ENCODE measurements at places on chromosomes 1 and 21.
A peak's percentile ranks its signal among the peaks of the same experiment; 100 is the strongest.

DNA sequence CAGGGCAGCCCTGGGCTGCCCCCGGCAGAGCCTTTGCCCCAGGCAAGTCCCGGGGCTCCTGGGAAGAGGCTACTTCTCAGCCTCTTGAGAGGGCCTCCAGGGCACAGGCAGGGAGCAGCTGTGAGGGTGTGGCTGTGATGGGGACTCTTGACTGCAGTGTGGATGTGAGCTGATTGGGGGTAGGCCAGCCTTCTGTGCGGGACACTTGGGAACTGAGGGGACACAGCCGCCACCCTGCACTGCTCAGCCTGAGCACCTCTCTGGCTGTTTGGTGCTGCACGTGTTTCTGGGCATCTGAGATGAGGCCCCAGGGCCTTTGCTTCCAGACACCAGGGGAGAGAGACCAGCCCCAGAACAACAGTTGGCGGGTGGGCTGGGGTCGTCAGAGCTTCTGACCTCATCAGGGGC is 62.1 kb downstream of the SKI start:
- no peak for DNase-seq

GRCh38 chr1:56032096-56032676 is 547.2 kb downstream of the PLPP3 start:
- no peak for DNase-seq

DNA sequence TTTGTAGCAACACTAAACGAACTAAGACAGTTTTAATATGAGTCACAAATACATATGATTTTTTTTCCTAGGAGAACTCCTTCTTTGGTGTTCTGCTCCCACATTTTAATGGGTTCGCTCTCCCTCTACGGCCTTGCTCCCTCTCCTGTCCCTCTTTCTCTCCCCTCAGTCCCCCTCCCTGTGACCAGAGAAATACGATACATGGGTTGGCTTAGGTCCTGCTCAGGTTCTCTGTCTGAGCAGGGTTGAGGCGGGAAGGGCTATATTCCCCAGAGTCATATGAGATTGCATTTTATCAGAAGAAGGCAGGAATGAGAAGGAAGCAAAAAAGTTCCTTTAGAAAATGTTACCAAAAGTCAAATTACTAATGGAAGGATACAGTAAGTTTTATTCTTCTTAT is 44.6 kb downstream of the UBE2U start:
- DNase-seq: no peak

DNA sequence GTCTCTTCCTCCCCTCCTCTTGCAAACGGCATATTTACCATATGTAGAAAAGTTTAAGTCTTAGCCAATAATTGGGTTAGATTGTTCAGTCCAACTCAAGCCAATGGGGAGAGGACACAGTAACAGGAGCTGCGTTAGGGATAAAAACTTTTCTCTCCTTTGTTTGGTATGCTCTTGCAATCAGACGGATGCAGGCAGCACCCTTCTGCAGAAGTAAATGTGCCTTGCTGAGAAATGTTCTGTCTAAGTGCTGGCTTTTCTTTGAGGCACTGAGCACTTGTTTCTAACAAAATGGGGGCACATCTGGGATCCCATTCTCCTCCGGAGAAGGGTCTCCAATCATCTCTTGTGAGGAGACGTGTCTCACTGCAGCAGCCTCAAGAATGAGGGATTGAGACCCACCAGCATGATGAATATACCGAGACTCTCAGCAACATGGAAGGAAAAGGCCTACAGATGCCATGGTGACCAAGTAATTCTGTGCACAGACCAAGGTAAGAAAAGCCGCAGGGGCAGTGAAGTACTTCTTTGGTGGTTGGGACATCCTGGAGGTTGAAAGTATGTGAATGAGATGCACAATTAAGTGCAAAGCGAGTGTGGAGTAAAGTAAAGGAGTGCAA is 20.7 kb upstream of the GNG4 start:
- no peak for DNase-seq

- DNase-seq: no peak
Observed at GRCh38 chr1:177283380-177283779, 112.6 kb downstream of the BRINP2 start.

GRCh38 chr1:205514211-205515142 is 10.0 kb downstream of the CDK18 start:
- no peak for DNase-seq

DNA sequence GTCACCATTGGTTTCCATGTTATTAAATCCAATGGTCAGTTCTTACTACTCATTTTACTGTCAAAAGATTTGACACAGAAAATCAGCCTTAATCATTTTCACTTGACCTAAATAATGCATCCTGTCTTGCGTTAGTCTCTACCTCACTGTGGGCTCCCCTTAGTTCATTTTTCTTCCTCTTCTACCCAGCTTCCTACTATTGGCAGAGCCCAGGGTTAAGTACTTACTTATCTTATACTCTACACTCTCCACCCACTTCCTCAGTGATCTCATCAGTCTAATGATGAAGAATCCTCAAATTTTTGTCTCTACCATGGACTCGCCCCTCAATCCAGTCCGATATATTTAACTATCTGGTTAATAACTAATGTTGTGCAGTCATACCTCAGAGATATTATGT is 735.9 kb downstream of the KCNT2 start:
- DNase-seq: no peak

DNA sequence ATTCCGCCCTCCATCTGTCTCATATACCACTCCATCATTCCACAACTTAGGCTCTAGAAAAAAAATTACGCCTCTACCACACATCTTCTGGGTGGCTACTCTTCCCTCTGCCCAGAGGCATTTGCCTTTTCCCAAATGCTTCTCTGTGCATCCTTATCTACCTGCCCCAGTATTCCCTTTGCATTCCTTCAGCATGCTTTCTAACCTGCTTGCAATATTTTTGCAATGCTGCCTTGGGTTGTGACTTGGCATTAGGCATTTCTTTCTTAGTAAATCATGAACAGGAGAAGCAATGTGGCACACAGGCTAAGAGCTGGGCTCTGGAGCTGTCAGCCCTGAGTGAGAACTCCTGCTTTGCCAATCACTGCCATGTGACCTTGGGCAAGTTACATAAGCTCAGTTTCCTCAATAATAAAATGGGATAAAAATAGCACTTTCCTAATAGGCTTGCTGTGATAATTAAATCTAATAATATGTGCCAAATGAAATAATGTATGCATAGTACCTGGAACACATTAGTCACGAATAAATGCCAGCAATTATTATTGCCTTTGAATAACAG is 276.0 kb downstream of the ASTN1 start:
- no peak for DNase-seq

DNA sequence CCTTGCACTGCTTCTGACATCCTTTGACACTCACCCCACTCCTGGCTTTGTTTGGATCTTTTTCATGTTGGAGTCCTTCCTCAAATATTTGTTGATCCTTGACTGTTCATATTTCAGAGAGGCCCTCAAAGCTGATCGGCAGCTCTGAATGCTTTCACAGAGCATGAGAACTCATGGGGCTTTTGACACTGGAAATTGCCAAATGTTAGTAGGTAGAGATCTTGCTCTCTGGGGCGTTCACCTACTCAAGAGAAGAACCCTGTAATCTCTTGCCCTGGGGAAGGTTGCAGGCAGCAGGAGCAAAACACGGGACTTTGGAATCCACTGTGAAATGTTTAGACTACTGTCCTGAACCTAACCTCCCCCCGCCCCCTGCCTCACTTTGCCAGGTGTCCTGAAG is 67.4 kb upstream of the STUM start:
- DNase-seq: no peak

GRCh38 chr1:87523466-87523865 is 194.8 kb downstream of the LMO4 start:
- DNase-seq: no peak

- DNase-seq: no peak
Observed at GRCh38 chr1:8739377-8739776, 78.1 kb downstream of the RERE start.

DNA sequence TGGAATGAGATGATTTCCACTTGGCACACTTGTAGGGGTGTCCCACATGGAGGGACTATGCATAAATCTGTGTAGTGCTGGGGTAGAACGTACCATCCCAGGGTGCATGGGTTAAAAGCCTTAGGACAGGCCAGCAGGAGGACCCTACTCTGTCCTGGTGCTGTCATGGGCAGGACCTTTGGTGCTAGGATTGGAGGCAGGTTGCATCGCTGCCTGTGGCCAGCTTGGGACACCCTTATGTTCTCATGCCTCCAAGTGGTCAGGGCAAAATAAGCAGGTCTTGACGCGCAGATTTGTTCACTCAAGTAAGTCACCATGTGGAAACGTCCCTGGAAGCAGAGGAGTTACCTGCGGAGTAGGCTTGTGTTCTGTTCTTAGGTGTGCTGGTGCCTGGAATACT is 49.5 kb upstream of the RAB3GAP2 start:
- DNase-seq: no peak

DNA sequence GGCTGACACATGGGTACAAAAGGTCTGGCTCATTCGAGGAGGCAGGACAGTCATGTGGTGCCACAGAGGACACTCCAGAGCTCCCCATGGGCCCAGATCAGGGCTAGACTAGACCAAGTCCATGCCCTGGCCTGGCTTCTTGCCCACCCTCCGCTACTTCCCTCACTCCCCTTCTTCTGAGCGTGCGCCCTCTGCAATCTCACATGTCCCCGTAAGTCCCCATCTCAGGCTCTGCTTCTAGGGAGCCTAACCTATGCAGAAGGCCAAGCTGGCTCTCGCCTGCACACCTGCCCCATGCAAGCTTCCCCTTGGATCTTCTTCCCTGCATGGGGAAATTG is 553.6 kb downstream of the PTPRU start:
- DNase-seq: peak; percentile 75

- no peak for DNase-seq
Observed at GRCh38 chr21:27321791-27322190, 354.9 kb upstream of the ADAMTS5 start.

Data from vagina (tissue), 2 donors.